ENCODE measurements at places on chromosomes 7 and 10. TPM values are rescaled to one million over a fixed set of nuclear protein-coding genes. Genes with fewer than 3 reads are reported as not detected.

Gene GPR26
- total RNA-seq: not detected

Gene LGI1
- not detected for total RNA-seq

Gene TWIST1
- 1.0 TPM for total RNA-seq

Gene CALML3
- not detected for total RNA-seq

Gene FKBP9
- 160 TPM for total RNA-seq

Gene GIMAP7
- not detected for total RNA-seq

Gene RNF133
- 0.41 TPM for total RNA-seq

Gene PLAU
- 94.9 TPM for total RNA-seq

Gene SMO
- total RNA-seq: 1.9 TPM

Gene HOXA9
- 2.5 TPM for total RNA-seq

Gene VIPR2
- not detected for total RNA-seq

Gene PAPSS2
- 71.8 TPM for total RNA-seq

Gene CD36
- total RNA-seq: 0.28 TPM

Gene SAP25
- 11.0 TPM for total RNA-seq

Gene GNB2
- 299 TPM for total RNA-seq

Gene TMEM140
- total RNA-seq: 0.25 TPM

Gene ALOX5
- 86.8 TPM for total RNA-seq

All from PC-9 (cell line).